ENCODE measurements at places on chromosomes 16 and 17.
A peak's percentile ranks its signal among the peaks of the same experiment; 100 is the strongest.

DNA sequence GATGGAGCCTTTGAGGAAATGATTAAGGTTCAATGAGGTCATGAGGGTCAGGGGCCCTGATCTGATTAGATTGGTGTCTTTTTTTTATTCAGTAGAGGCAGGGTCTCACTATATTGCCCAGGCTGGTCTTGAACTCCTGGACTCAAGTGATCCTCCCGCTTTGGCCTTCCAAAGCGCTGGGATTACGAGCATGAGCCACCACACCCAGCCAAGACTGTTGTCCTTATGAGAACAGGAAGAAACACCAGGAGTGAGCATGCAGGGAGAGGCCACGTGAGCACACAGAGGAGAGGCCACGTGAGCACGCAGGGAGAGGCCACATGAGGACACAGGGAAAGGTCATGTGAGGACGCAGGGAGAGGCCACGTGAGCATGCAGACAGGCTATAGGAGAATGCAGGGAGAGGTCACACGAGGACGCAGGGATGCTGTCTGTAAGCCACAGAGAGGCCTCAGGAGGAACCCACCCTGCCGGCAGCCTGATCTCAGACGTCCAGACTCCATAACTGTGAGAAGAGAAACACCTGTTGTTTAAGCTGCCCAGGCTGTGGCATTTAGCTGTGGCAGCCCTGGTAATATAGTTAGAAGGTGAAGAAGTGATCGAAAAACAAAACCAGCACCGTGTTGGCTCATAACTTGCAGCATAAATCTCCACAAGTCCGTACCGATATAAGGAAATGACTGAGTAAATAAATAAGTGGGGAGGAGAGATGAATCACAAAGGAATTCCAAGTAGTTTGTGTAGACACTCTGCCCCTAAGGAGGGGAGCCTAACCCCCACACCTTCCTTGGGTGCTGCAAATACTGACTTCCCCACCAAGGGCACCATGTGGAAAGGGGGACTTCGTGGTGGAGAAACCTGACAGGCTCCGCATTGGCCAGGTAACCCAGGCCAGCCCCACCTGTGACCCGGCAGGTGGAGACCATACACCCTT is 14.6 kb upstream of the CSNK1D start:
- DNase-seq: no peak

- DNase-seq: no peak
These were observed 108.4 kb downstream of the OR1D5 start for GRCh38 chr17:2954898-2955445.

DNA sequence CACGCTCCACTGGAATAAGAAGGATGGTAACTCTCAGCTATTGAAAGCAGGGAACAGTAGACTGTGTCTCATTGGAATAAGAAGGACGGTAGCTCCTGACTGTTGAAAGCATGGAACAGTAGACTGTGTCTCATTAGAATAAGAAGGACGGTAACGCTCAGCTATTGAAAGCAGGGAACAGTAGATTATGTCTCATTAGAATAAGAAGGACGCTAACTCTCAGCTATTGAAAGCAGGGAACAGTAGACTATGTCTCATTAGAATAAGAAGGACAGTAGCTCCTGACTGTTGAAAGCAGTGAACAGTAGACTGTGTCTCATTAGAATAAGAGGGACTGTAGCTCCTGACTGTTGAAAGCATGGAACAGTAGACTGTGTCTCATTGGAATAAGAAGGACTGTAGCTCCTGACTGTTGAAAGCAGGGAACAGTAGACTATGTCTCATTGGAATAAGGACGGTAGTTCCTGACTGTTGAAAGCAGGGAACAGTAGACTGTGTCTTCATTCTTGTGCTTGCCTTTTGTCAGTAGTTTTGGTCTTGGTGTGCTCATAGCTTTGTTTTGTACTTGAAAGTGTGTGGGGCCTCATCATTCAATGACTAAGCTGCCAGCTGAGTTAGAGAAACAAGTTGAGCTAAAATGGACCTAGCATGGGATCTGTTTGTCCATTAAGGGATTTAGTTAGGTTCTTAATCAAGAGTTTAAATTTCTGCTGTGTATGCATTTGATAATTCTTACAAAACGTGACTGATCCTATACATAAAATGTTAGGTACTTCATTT is 58.5 kb downstream of the BANP start:
- DNase-seq: no peak

GRCh38 chr17:51118330-51119195 is 2.1 kb downstream of the SPAG9 start:
- peak; percentile 30 for DNase-seq

GRCh38 chr16:89586853-89587252 is 11.3 kb downstream of the CPNE7 start:
- DNase-seq: no peak

DNA sequence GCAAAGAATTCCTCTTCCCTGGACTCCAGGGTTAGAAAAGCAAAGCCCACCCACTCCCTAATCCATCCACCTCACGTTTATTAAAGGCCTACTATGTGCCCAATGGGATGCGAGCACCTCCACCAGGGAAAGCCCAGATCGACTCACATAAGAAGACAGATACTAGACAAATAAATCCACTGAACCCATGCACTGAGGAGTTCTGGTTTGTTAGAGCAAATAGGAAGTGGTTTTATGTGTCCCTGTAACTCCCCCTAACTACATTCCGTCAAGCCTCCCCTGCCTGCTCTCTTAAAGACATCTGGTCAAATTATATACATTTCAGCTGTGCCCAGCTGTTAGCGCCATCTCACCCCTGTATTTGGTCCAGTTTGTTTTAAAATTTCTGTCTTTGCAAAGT is 218.5 kb upstream of the RPL38 start:
- DNase-seq: no peak

DNA sequence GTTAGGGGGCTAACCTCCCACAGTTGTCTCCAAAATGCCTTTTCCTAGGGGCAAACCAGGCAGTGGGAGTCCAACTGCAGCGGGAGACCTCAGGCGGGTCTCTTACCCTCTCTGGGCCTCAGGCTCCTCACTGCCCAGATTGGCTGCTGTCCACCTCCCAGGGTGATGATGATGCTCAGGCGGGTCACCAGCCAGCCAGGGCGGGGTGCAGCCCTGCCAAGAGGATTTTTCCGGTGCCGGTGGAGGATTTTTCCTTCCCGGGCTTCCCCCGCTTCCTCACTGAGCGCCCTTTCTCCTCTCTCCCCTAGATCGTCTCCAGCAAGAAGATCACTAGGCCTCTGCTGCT is 22.8 kb downstream of the CPNE2 start:
- no peak for DNase-seq

- DNase-seq: no peak
These were observed 9.0 kb upstream of the AMZ2 start for GRCh38 chr17:68238871-68239253.

- no peak for DNase-seq
These were observed 37.8 kb downstream of the ERN1 start for GRCh38 chr17:64092113-64092512.

DNA sequence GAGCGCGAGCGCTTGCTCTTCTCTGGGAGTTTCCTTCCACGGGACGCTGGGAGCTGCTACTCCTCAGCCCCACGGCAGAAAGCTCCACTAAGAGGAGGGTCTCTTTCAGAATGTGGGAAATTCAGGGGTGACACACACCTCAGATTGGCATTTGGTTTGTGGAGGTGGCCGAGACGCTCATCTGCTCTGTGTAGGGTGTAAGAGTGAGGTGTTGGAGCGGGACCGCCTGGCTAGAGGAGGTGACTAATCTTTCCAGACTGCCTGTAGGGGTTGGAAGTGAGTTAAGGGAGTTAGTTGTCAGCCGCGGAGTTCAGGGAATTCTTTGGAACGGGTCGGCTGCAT is 735 bp downstream of the PSMD11 start:
- DNase-seq: no peak
